ENCODE measurements at places on chromosomes 2 and 18.

DNA sequence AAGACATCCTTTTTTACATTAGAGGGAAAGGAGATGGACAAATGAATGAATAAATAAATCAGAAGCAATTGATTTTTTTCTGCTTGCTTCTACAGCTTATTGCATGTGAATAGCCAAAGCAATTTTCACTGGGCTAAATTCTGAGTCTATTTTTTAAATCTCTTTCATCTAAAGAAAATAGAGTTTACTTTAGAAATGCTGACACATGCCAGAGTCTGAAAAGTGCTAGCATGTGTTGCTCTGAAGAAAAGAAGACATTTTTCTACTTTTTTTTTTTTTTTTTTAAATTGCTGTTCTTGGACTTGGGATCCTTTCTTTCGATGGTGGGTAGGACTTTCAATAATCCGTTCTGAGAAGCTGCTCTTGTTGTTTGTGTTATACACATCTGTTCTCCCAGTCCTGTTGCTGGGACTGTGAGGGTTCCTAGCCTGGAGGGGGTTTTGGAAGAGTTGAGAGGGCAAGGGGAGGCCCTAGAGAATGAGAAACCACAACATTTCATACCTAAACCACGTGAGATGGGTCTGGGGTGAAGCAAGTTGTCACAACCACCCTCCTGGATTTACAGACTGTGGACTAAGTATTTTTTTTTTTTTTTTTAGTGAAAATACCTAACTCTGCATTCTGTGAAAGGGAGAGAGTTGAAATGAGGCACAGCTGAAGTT, 193.5 kb downstream of the PRKCE start:
- no peak for DNase-seq

- no peak for DNase-seq
Measured at GRCh38 chr2:230000118-230000841, 68.4 kb downstream of the SLC16A14 start.

- DNase-seq, result no peak
Measured at GRCh38 chr18:47334966-47335365, 83.5 kb upstream of the SKOR2 start.

DNA sequence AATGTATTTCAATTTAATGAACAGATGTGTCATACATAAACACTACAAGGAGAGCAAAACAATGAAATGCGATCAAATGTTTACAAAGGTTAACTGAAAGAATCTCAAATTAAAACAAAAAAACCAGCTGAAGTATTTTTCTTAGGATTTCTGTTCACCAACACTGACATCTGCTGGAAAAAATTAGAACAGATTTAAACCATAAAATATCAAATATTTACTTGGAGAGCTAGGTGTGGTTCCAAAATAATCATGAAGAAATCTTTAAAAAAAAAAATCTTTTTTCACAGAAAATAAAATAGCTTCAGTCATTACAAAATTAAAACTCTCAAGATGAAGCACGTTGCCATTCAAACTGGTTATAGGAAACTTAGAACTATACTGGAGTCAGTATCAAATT, 13.8 kb downstream of the MMADHC start:
- DNase-seq, result no peak

DNA sequence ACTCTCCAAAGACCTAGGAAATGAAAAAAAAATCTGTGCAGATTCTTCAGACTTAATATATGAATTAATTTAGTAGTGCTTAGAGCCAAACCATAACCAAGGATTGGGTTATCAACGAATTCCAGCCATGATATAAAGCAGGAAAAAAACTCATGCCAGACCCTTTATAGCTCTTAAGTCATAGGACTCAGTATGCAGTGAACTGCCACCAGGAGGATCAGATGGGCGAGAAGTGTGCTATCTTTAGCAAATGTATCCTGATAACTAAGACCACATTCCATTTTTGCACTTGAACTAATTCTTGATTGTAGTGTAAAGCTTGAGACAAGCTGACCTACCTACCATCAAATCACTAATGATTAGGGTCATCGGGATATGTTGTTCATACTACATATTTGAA, 178.1 kb downstream of the IKZF2 start:
- DNase-seq, result no peak

GRCh38 chr18:33264566-33264965, 176.0 kb downstream of the CCDC178 start:
- no peak for DNase-seq

DNA sequence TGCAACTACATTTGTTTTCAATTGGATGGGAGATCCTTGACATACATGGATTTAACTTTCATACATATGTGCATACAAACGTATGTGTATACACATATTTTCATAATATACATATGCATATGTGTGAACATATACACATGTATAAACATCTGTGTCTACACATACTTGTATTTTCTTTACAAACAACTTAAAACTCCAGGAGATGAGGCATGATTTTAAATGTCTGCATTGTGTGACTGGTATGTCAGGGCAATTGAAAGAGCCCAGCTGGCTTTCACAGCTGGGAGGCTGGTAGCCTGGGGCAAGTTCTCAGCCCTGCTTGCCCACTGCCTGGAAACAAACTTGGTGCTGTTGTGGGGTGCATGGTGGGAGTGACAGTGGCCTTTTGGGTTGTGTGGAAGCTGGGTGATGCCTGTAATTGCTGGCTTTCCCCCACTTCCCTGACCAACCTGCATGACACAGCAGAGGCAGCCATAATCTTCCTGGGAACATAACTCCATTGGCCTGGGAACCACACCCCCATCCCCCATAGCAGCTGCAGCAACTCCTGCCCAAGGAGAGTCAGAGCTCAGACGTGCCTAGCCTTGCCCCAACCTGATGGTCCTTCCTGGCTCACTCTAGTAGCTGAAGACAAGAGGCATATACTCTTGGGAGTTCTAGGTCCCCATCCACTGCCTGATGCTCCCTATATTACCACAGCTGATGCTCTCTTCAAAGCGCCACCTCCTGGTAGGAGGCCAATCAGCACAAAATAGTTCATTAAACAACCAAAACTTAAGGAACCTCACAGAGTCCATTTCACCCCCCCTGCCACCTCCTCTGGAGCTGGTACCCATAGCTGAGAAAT, 158.3 kb downstream of the CERS6 start:
- no peak for DNase-seq

DNA sequence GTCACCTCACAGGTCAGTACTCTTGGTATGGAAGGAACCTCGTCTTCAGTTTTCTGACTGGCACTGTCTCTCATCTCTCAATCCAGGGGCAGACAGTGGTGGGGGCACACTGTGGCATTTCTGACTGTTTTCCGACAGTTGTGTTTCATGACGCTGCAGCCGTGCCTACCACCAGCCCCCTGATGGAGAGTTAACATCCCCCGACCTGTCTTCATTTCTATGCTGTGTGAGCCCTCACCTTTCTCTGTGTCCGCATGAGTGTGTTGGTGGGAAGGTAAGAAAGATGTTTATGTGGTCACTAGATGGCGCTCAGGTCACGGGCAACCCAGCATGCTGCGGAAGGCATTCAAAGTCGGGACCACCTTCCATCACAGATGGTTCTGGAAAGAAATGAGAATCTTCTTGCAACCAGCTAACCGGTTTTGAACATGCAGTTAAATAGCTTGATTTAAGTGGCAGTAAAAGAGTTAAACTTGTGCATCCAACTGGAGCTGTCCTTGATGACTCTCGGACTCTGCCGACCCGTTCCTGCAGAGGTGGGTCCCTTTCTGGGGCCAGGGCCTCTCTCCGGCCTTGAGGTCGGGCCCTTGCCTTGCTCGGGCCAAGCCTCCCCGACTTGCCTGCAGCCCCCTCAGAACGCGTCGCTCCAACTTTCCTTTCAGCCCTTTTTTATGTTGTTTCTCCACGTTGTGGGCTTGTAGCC, 92.4 kb downstream of the DYSF start:
- peak; percentile 69 for DNase-seq

- no peak for DNase-seq
Measured at GRCh38 chr2:240166191-240166590, 25.7 kb upstream of the OTOS start.

GRCh38 chr18:24799720-24800119, 339.3 kb downstream of the HRH4 start:
- DNase-seq, result no peak

DNA sequence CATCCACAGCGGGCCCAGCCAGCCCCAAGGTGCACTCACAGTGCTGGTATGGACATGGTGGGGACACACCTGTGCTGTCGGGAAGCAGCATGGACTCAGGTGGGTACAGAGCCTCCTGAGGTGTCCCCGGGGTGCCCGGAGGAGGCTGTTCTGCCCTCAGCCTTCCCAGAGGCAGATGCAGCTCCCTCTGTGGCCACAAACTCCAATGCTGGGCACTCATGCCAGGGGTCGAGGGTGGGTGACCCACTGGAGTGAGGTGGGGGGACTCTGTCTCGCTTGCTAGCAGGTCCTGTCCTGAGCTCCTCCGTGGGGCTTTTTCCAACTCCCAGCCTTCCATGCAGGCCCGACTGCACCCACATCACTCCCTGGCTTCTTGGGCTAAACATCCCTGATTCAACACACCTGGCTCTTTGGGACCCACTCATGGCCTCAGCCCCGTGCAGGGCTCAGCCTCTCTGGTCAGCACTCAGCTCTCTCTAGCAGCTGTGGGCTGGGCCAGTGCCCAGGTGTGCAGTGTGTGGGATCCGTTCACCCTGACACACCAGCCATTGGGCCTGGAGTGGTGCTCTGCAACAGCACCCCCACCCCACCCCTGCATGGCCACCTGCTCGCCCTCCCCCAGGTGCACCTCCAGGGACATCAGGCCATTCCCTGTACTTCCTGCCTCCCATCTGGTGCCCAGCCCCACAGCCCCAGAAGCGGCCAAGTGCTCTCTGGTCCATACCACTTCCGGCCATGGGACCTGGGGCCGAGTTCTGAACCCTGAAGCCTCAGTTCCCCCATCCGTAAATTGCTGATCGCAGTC, 16.0 kb downstream of the RAMP1 start:
- DNase-seq, result no peak

- no peak for DNase-seq
Measured at GRCh38 chr18:9751371-9752031, 43.4 kb downstream of the RAB31 start.

- peak; percentile 88 for DNase-seq
Measured at GRCh38 chr18:73691118-73691517, 456.5 kb downstream of the FBXO15 start.

DNA sequence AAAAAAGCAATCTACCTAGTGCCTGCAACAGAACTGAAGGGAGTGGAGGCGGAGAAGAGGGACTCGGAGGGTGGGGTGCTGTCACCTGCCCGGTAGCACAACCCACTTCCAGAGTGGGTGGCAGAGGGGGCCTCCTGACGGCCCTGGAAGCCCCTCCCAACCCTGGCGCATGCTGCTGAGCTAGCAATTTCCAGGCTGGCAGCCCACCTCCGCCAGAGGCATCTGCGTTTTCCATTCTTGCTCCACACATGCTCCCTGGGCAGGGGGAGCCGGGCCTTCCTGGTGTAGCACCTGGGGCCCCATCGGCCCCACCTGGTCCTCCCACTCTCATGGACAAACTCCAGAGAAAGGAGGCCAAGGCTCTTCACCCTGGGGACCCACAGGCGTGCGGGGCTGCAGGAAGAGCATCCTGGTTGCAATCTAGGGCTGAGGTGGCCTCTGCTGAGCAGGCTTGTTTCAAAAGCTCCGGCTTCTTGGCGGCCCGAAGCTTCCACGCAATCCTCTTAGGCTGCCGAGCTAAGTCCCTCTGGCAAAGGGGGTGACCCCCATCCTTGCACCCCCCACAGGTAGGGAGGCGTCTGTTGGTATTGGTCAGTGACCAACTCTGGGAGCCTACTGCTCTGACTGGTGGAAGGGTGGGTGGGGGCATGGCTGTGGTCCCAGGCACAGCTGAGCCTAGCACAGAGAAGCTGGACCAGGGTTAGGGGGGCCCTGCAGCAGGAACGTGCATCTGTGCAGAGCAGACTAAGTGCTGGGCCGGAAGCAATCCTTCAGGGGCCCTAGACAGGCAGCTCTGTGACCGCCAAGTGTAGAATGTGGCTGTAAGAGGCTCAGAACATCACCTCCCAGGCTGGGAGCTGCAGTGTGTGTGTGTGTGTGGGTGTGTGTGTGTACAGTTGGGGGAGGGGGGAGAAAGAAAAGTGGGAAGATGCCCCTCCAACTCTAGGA, 2.6 kb downstream of the HS6ST1 start:
- DNase-seq, result no peak

DNA sequence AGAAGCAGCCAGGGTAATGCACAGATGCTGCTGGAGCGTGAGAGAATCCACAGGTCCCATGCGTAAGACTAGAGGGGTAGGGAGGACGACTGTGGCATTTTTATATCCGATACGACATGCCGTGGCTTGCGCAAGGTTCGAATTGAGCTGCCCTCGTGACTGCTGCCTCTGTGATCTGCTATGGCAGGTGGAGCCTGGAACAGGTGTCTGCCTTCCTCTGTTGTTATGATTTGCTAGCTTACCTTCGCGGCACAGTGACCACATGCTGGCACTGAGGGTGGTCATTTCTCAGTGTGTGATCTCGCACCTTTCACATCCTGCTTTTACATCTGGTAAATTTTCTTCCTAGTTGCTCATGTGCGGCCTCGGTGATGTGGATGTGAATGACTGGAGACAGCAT, 240.2 kb downstream of the ALPK2 start:
- no peak for DNase-seq

- DNase-seq, result no peak
Measured at GRCh38 chr2:1672738-1673137, 71.6 kb downstream of the PXDN start.

- no peak for DNase-seq
Measured at GRCh38 chr2:102025016-102025501, 33.3 kb downstream of the IL1R2 start.

GRCh38 chr2:187541086-187542085, 12.8 kb downstream of the TFPI start:
- DNase-seq, result peak; percentile 86

DNA sequence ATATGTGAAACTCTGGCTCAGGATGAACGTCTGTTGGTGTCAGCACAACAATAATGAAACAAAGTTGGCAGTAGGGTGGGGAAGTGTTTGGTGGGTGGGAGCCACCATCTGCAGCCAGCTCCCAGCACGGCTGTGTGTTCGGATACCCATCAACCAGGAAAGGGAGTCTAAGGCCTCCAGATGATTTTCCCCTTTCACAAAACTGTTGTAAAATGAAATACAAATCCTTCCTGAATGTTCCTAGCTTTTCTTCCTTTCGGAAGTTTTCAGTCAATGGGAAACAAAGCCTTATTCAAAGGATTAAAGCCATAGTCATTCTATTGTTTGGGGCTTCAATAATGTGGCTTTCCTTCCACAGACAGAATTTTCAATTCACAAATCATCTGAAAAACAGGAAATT, 14.5 kb upstream of the DARS1 start:
- peak; percentile 27 for DNase-seq

- DNase-seq, result no peak
Measured at GRCh38 chr2:177585234-177585863, 192.8 kb downstream of the AGPS start.

GRCh38 chr2:104444392-104444791, 409.5 kb upstream of the POU3F3 start:
- no peak for DNase-seq

GRCh38 chr2:45172760-45173392, 163.6 kb upstream of the SIX2 start:
- no peak for DNase-seq

DNA sequence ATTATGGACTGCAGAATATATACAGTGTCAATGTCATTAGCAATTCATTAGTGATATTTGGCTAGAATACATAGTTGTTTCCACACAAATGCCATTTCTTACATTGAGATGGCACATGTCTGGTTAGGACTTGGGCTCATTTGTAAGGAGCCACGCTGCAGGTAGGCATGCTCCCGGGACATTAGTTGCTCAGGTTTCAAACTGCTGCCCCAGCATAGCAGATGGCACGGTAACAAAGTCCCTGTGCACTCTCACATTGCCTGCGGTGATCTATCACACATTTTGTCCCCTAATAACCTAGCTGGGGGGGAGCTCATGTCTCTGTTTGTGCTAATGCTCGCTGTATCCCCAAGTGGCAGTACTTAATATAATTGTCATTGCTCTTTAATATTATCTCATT, 185.1 kb downstream of the NEDD4L start:
- no peak for DNase-seq

Measured in dermis microvascular lymphatic vessel endothelial cell (primary cell).